ENCODE measurements at places on chromosomes 5 and 9.

DNA sequence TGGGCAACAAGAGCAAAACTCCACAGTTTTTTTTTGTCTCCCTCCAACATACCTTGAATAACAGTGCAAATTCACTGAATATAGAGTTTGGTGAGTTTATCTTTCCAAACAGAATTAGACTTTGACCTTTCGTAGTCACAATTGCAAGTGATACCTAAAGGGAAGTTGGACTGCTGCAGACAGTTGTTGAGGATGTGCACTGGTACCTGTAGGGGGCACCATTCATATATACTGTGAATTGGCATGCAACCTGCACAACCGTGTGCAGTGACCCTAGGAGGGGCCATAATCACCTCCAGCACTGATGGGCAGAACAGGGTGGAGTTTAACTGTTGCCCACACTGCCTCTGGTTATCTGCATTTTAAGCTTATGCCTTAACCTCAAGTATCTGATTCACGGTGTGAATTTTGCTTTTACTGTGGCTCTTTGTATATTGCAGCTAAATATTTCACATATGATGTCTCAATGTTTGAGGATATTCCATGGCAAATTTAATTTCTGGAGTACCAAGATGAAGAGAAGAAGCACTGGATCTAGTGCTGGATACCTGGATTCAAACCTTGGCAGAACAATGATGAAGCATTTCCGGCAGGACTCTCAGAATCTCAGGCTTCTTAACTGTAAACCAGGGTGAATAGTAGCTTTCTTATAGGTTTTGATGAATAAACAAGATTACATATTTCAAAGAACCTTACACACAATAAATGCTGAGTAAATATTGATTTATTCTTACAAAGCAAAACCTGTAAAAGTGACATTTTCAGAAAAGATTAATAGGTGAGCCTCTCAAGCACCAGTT, 144.3 kb downstream of the ACTBL2 start:
- DNase-seq, result no peak

DNA sequence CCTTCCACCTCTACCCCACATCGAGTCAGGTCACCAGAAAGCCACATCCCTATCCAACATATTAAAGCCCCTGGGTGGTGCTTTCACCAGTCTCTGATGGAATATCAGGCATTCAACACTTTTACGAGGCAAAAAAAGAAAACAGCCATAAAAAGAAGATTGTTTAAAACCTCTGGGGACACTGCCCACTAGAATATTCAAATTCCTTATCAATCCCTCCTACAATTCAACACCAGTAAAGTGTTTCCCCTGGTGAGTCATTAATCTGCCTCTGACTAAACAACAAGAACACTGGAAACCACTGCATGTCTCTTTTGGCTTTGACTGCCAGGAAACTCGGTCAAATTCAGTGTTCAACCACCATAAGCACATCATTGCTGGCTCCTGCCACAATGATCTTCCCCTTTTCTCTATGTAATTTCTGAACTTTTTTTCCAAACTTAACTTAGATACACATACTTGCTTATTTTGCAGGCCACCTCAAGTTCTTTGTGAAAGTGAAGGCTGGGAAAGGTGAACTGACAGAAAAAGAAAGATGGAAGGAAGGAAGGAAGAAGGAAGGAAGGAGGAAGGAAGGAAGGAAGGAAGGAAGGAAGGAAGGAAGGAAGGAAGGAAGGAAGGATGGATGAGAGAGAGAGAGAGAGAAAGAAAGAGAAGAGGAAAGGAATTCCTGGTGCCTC, 105.3 kb downstream of the PAX5 start:
- no peak for DNase-seq

DNA sequence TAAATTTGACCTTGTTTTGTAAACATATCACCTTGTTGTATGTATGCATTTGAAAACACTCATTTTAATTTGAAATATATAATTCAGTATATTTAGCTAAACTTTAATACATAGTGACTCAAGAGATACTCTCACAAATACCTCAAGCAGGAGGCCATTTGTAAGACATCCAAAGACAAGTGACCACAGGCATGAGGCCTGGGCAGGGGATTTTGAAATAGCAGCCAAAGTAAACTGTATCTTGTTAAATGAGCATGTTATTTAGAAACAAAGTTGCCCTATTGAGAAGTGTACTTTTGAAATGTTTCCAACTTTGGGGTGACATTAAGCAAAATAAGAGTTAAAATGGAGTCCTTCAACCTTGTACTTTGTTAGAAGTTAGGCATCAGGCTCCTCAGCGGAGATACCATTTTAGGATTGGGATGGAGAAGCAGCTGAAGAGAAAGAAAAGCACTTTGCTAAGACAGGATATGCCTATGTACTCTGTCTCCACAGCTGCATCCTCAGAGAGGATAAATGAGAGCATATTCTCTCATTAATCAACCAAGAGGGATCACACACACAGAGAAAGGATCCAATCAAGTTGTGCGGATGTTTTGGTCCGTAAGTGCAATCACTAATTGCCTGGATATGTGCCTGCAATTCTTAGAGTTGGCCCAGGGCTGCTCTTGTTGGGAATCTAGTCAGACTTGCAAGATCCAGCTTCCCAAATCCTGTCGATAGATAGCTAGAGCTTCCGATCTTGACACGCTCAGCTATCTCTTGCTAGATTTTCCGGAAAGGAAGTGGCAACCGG, 157.5 kb upstream of the HAPLN1 start:
- no peak for DNase-seq

GRCh38 chr5:72065751-72066255, 41.5 kb upstream of the MAP1B start:
- DNase-seq, result no peak

- DNase-seq, result no peak
Measured at GRCh38 chr5:149916334-149917072, 28.1 kb downstream of the PDE6A start.

DNA sequence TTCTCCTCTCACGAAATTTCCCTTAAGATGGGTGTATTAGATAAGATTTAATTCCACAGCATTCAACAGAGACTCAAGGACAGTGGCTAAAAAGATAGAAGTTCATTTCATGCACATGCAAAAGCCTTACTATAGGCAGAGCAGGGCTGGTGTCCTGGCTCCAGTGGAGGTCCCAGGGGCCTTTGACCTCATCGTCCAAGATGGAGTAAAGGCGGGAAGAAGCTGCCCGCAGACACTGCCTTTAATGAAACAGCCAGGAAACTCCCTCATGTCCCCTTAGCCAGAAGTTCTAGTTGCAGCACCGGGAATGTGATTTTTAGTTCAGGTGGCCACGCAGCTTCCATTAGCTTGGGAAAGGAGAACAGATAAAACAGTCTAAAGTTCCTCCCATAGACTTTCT, 190.3 kb downstream of the TLE4 start:
- no peak for DNase-seq

GRCh38 chr5:173706700-173707099, 90.2 kb upstream of the BOD1 start:
- no peak for DNase-seq

- DNase-seq, result no peak
Measured at GRCh38 chr9:89548071-89548638, 50.2 kb upstream of the SEMA4D start.

GRCh38 chr9:93569621-93570174, 6.7 kb upstream of the PHF2 start:
- DNase-seq, result no peak

DNA sequence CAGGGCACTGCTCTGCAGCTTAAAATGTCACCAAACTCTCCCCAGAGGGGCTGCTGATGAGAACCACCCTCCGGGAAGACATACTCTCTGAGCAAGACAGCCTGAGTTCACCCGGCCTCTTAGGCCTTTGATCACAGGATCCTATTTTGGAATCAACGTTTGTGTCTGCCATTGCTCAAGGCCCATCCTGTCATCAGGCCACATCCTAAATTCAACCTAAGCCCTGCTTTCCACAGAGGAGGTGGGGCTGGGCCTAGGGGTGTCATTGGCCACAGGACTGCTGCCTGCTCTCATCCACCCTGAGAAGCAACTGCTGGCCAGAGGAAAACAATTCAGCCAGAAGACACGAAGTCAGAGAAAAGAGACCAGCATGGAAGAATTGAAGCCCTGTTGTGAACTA, 351.1 kb upstream of the IRX2 start:
- no peak for DNase-seq

DNA sequence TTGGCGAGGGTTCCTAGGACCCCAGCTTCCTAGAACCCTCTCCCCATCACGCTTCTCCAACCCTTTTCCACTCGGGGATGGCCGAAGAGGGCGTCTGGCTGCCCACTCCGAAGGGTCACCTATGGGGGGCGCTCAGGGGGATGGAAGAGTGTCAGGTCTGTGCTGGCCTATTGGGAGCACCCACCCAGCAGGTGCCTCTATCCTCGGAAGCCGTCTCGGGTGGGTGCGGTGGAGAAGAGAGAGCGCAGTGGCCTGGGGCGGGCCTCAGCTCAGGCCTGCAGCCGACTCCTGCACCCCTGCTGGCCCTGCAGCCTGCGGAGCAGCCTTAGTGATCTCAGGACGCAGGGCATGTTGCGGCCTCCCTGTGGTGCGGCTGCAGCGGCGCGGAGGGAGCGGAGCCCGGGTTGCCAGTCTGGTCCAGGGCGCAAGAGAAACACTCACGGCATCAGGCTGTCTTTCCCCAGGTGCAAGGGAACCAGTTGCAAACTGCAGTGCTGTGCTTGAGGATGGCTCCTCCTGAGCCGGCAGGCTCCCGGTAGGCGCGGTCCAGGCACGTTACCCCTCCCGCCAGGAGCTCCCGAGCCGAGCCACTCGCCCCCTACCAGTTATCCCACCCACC, 1.5 kb upstream of the IRX2 start:
- no peak for DNase-seq

- no peak for DNase-seq
Measured at GRCh38 chr5:181235689-181236366, 7.9 kb downstream of the RACK1 start.

DNA sequence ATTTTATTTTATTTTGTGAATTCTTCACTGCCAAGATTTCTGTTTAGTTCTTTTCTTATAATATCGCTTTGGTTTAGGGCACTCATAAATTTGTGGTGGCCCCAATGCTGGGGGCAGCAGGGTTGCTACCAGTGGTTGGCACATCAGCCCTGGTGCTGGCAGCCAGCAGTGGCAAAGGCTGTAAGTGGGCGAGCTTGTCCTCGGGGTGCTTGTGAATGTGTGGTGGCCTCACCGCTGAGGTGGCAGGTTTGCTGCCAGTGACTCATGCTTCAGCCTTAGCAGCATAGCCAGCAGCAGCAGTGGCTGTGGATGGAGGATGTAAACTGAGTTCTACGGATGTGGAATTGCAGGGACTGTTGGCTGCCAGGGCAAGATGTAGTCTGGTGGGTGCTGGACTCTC, 262.9 kb upstream of the DMAC1 start:
- no peak for DNase-seq

DNA sequence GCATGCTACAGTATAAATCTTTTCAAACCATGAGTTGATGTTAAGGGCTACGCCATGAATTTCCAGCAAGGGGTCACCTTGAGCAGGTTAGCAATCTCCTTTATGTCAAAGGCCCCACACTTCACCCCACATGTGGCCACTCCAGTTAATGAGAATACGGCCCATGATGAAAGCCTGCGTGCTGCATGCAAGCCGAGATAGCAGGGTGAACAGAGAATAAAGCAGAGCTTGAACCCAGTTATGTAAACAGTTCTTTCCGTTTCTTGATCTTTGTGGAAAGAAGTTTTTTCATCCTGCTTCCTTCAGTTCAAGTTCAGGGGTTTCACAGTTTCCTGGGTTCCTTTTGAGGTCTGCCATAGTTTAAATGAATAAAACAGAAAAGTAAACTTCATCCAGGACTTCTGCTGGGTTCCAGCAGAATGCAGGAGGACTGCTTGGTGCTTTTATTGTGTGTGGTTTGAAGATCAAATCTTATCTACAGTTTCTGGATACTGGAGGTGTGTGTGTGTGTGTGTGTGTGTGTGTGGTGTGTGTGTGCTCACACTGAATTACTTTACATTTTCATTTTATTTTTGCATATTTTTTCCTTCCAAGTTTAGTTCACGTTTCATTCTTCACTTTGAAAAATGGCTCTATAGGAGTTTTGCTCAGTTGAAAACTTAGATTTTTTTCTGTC, 87.1 kb downstream of the HMHB1 start:
- no peak for DNase-seq

- DNase-seq, result no peak
Measured at GRCh38 chr9:112699230-112699629, 18.7 kb downstream of the INIP start.

- DNase-seq, result no peak
Measured at GRCh38 chr5:115317320-115317719, 20.9 kb upstream of the CCDC112 start.

DNA sequence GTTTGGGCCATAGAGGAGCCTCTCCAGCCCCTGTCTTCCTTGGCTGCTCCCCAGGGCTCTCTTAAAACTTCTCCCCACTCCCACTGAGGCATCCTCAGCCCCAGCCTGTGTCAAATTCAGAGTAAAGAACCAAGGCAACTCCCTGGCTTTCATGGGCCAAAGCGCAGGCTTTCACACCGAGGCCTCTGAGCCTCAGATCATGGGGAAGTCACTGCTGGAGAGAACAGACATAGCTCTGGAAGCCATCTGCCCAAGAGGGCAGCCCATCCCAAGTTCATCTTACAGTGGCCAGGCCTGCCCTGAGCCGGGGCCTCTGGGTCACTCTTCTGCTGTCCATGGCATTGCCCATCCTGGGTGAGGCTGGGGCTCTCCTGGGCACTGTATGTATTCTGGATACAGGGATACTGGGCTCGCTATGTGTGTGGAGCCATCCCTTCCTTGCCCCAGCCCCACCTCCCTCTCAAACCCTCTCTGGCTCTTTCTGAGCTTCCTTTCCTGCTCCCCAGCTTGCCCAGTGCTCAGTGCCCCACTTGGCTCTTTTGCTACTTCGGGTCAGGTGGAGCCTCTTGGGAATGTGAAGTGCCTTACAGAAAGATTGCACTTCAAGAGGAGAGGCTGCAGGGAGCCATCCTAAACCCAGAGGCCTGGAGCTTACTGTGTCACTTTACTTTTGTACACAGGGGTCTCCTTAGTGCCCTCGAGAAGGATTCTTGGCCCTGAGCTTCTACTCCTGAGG, 33.0 kb downstream of the TGFBI start:
- DNase-seq, result no peak

DNA sequence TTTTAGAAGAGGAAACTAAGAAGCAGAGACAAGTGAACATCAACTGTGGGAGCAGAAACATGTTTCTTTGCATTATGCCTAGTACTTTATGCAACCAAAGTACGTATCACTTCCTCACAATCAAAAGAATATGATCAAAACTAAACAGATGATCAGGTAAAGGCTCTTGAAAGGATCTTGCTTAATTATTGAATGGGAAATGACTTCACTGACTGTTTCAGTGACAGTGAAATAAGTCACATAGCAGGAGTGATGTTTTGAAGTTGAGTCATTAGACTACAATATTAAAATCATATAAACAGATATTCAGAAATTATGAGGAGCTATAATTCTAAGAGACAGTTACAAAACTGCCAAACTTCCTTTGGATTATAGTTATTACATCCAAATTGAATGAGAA, 527.3 kb downstream of the MTRR start:
- DNase-seq, result no peak

- DNase-seq, result no peak
Measured at GRCh38 chr5:2357309-2357708, 394.2 kb downstream of the IRX2 start.

DNA sequence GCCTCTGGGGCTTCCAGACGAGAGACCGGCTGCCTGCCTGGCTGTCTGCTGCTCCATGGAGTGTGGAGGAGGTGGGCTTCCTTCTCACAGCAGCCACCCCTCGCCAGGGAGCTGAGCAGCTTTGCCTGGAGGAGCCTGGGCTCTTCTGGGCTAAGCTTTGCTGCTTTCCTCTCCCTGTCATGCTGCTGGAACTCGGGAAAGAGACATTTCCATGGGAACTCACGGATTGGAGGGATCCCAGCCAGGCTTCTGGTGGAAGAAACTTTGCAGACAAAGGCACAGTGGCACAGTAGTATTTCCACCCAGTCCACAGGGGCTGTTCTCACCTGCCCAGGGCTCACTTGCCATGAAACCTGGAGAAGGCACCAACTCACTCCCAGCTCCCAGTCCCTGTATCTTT, 5.6 kb upstream of the NTNG2 start:
- DNase-seq, result no peak
